ENCODE measurements at places on chromosomes 7 and 10.

DNA sequence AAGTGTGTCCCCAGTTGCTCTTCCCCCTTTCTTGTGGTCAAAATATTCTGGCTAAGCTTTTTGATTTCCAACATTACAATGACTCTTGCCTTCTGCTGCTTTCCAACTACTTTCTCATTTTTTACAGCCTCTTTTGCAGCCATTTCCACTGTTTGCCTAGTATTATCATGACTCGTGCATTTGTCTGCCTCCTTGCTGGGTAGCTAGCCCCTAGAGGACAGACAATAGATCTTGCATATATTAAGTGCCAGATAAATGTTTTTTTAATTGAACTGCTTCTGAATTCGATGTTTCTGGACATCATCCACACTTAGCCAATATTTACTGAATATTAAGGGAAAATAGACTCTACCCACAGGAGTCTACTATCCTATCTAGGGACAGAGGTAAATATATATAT, 124.5 kb downstream of the POU6F2 start:
- DNase-seq: no peak

DNA sequence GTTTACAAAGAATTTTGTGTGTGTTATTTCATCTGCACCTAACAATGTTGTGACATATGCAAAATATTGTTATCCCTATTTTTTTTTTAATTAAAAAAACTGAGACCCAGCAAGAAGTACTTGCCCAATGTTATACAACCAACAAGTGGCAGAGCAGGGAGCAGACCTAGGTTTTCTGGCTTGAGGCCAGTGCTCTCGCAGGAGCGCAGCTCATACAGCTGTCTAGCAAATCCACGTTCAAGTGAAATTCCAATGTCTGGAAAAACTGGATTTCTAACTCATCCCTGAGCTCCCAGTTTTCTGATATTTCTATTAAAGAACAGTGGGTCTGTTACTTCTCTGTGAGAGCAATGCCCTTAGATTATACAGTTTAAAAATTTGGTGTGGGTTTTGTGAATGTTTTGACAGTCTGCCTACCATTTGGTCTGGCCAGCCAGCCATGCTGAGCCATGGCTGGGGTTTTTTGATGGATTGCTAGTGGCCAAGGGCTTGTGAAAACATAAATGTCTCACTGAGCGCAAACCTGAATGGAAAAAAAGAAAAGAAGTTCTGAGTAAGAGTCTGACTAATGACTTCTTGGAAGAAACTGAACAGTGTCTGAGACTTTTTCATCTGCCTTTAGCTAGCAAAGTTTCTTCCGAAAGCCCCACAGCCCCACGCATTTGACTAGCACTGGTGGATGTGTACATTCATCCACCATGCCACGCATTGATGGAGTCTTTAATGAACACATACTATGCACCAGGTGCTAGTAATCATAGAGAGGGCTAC, 15.4 kb upstream of the PRF1 start:
- DNase-seq: no peak

- DNase-seq: no peak
These were observed 7.5 kb upstream of the KLF14 start for GRCh38 chr7:130741331-130741995.

- DNase-seq: no peak
These were observed 94.5 kb downstream of the MMRN2 start for GRCh38 chr10:86862786-86863483.

GRCh38 chr7:67671006-67671548, 674.4 kb downstream of the TYW1 start:
- DNase-seq: no peak
